ENCODE measurements at places on chromosomes 13 and 19.

DNA sequence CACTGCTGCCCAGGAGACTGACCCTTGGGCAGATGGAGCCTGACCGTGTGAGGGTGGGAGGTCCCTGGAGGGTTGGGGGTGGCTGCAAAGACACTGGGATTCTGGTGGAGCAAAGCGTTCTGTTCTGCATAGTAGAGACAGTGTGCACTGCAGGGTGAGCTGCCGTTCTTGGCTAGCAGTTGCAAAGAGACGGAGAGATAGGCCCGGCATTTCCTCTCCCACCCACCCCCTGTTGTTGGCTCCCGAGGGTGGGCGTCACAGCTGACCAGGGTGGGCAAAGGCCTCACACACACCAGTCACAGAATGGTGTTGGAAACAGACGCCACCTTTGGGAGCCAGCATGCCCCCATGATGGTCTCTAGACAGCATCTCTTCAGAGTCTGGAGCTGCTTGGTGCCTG lies 11.4 kb downstream of the TMEM255B start:
- DNase-seq: no peak

GRCh38 chr19:47658431-47659348 lies 49.8 kb downstream of the BICRA start:
- DNase-seq: no peak

GRCh38 chr13:99285432-99286182 lies 21.6 kb downstream of the GPR183 start:
- no peak for DNase-seq

DNA sequence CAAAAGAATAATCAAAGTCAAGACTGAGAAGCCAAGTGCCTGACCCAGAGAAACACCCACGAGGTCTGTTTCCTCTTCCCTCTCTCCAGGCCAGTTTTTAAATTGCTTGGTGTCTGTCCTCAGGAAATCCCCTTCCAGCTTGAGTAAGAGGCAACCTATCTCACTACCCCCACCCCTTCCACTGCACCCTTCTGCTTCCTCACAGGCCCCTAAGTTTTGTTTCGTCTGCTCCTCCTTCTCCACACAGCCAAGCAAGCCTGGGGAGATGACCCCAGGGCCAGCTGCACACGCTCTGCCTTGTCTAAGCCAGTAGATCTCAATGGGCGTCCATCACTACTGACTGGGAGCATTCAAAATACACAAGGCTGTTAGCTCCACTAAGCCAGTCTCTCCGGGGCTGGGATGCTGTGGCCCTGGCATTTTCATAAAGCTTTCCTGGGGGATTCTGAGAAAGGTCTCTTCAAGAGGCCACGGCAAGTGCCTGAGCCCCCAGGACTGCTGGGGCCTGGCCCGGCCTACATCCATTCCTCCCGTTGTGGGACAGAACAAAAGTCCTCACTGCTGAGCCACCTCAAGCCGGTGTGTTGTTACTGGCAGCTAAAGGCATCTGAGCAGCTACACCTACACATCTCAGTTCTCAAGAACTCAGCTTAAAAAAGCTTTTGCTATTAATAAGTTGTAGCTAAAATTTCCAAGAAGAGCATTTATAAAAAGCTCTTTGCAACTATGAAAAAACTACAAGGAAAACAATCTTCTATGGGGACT lies 14.9 kb upstream of the IL4I1 start:
- DNase-seq: no peak

DNA sequence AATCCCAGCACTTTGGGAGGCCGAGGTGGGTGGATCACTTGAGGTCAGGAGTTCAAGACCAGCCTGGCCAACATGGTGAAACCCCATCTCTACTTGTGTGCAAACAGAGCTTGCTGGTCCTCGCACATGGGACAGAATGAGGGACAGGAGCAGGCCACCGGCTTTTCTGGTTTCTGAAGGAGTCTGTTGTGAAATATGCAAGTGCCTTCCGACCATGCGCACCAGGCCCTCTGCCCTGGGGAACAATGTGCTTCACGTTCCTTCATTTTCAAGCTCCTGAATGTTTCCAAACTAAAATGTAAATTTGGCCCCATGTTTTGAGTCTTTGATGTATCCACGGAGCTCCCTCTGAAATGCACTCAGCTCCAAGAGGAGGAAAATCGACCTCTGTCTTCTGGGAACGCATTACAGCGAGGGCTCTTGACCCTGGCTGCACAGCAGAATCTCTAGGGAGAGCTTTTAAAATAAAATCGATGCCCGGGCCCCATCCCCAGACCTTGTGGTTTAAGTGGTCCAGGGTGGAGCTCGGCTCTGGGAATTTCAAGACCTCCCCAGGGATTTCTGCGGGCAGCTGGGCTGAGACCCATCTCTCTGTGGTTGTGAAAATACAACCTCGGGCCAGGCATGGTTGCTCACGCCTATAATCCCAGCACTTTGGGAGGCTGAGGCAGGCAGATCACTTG lies 9.3 kb upstream of the ACP4 start:
- no peak for DNase-seq

GRCh38 chr13:82867284-82867683 lies 1015.0 kb downstream of the SLITRK1 start:
- no peak for DNase-seq

GRCh38 chr19:48483301-48483700 lies 14.1 kb downstream of the CYTH2 start:
- no peak for DNase-seq

DNA sequence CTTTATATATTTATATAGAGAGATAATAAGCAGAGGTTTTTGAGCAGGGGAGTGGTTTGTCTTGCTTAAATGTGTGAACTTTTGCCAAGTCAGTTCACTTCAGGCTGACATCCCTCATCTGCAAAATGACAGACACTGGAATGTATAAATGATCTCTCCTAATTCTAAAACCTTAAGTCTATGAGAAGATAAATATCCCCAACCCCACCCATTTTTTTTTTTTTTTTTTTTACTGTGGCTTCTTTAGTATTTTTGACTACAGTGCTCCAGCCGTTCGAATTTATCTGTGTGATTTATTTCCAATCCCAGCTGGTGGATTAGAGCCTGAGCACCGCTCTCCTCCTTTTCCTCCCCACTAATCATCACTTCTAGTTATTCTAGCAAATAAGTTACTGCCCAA lies 234.8 kb downstream of the DACH1 start:
- no peak for DNase-seq

DNA sequence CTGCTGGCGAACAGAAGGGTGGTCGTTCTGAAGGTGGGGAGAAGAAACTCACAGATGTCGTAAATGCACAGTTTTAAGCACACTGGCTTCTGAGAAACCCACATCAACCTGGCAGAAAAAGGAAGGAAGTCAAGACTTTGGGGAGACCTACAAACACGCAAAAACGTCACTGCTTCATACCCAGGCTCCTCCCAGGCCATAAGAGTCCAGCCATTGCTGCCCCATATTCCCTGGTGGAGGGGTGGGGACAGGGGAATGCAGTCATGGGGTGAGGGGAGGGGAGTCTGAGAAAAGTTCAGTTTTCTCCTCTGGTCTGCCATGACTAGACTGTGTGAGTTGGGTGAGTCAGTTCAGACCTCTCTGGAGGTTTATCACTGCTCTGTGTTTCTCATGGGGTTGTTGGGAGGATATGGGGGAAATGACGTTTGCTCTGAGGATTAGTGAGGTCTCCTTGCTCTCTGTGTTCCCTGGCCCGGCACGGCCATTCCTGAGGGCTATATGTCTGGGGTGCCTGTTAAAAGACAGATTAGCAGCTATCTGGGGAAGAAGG lies 139.0 kb downstream of the FLT1 start:
- no peak for DNase-seq

GRCh38 chr13:108494991-108495645 lies 134.3 kb upstream of the MYO16 start:
- DNase-seq: no peak

GRCh38 chr19:54653181-54653809 lies 9.5 kb upstream of the LILRB4 start:
- no peak for DNase-seq

GRCh38 chr19:17836530-17836929 lies 11.3 kb downstream of the JAK3 start:
- DNase-seq: no peak

DNA sequence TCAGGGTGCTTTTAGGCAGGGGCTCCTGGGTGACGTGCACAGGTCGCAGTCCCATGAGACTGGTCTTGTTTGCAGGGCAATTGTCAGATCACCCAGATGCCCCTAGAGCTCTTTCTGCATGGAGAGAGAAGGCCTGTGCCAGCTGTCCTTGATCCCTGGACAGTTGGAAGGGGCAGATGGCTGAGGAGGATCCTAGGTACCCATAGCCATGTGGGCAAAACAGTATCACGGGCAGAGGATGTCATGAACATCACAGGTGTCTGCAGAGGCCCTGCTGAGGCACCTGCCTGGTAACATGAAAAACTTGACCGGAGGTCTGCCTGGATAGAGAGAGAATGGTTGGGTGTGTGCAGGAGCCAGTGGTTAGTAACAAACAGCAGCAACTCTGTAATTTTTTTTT lies 99.3 kb downstream of the ZNF536 start:
- DNase-seq: no peak

DNA sequence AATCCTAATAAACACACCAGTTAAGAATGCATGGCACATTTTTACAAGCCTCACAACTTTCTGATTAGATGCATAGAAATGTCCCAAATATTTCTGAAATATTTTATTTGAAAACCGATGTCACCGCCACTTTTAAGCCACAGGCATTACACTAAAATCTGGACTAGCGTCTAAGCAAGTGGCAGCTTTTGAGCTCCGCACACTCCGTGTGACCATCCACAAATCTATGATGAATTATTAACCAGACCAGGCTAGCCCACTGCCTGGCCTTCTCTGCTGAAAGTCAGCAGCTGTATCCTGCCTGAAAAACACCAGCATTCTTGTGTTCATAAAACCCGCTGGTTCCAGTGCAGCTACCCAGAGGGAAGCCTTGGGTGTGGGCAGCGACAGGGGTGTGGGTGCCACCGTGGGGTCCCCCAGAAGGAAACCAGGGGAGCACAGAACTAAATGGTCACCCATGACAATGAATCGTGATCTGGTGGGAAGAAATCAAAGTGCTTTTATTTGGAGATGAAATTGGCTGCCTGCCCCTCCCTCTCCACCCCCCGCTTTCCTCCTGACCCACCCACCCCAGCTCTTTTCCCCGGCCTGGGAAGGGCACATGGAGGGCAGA lies 13.8 kb downstream of the RASA3 start:
- DNase-seq: no peak

GRCh38 chr19:30406220-30407067 lies 34.3 kb downstream of the ZNF536 start:
- no peak for DNase-seq

DNA sequence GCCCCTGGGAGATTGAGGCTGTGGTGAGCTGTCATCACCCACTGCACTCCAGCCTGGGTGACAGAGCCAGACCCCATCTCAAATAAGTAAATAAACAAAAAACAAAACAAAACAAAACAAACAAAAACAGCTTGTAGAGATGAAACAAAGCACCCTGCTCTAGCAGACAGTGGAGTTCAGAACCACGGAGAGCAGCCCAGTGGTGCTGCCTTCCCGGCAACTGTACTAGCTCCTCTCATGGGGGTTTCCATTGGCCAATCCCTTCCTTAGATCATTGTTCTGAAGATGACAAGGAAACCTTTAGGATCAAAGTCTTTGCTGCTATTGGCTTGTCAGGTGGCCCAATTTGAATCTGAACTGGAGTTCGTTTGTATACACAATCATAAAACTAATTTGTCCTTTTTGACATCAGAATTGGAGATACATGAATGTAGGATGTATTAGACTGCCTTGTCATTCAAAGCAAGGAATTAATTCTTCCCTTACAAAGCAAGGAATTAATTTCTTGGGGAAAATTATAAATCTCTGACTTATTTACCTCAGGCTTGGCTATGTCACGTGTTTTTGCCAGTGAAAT lies 19.7 kb upstream of the SYCN start:
- DNase-seq: no peak

DNA sequence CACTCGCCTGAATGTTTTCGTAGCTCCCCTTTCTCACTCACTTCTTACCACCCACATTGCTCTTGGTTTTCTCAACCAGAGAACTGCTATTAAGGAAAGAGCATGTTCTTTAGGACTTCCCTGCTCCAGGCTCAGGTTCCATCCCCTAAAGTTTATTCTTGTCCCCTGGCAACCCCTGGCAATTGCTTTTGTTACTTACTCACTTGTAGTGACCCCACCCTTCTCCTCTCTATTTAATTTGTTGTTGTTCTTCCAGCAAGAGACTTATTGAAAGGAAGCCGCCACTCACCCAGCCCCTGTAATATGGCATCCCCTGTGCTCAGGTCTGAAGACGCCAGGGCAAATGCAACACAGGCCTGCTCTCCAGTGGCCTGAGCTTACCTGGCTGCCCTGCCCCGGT lies 233.7 kb upstream of the SOX21 start:
- DNase-seq: no peak

DNA sequence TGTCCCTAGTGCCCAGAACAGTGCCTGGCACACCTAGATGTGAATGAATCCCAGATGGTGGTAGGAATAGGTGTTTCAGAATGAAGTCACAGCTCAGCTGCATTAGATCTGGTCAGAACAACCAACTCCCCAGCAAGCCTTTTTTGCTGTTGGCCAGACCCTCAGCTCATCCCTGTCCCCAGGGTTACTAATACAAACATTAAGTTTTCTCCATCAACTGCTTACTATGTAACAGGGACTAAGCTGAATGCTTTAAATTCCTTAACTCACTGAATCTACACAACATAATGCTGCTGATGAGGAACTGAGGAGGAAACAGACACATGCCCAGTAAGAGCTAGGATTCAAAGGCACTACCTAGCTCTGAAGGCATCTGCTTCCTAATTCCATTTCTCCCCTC lies 18.8 kb downstream of the SMG9 start:
- no peak for DNase-seq

DNA sequence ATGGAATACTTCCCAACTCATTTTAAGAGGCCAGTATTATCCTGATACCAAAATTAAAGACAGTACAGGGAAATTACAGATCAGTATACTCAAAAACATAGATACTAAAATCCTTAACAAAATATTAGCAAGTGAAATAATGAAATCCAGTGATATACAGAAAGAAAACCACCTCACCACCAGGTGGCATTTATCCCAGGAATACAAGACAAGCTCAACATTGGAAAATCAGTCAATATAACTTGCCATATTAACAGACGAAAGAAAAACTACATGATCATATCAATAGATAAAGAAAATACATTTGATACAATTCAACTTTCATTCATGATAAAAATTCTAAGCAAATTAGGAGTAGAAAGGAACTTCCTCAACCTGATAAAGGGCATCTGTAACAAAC lies 6.7 kb upstream of the GNA15 start:
- no peak for DNase-seq

DNA sequence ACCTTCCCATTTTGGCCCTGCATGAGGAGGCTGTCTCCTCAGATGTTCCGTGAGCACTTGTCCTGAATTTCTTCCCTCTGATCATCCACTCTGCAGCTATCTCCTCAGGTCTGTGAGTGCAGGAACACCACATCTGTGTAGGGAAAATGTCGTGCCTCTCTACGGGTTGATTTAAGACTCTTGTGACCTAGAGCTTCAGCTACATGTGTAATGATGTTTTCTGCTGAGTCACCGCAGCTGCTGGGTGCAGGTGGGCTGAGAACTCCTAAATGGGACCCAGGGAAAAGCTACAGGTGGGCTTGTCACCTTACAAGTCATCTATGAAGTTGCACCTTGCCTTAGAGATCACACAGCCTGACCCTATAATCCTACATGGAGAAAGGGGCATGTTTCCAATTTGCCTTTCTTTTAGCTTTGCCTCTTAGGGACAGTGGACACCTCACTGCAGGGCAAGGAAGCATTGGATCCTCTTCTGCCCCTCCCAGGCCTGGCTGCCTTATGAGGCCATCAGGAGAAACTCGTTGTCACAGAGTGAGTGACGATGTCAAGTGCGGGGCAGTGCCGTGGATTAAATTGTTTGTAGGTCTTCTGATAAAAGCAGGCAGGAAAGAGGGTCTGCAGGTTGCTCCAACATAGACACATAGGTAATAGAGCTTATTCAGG lies 122.3 kb downstream of the DNAJC15 start:
- no peak for DNase-seq

GRCh38 chr13:29487466-29488454 lies 107.7 kb downstream of the SLC7A1 start:
- no peak for DNase-seq

Measured in NCI-H2081 treated with DMSO at 0.1 percent for 48 hours (cell line).